Activated naive CD8-positive, alpha-beta T cell treated with anti-CD3 and anti-CD28 coated beads for 36 hours (primary cell): ENCODE measurements at places on chromosomes 13 and 19. TPM values are rescaled to one million over a fixed set of nuclear protein-coding genes. Genes with fewer than 3 reads are reported as not detected.

DNA sequence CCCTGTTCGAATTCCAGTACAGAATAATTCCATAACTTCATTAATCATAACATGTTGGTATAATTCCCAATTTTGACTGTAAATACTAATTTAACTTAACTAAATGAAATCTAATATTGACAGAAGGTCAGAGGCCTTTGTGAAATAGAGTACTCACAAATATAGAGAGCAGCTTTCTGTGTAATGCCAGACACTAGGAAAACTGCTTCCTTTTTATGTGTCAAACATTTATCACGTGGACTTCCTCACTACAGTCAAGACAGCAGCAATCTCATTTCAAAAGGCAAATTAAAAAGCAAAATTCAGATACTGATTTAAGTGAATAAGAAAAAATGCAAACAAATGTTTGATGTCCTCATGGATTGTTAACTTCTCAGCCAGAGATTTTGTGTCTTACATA, 13.1 kb downstream of the ITM2B start:
- no peak for DNase-seq

- DNase-seq: no peak
These were observed 86.3 kb downstream of the URI1 start for GRCh38 chr19:30028118-30028991.

GRCh38 chr19:40208602-40209001, 9.6 kb downstream of the TTC9B start:
- no peak for DNase-seq

- no peak for DNase-seq
These were observed 34.8 kb downstream of the FOXO1 start for GRCh38 chr13:40631605-40632004.

DNA sequence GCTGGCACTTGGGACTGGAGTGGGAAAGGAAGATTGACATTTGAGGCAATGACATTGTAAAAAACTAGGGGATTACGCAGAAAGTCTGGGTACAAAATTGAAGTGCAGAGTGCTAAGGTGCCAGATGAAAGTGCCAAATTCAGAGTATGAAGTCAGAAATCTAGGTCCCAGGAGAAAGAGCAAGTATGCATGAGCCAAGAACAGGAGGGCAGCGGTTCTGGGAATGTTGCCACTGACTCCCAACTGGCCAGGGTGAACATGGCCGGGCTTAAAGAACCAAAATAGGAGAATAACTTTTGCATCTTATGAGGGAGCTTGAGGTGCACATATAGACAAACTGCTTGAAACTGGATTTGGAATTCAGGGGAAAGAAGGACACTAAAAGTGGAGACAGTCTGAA, 495.8 kb upstream of the KLF12 start:
- DNase-seq: no peak

DNA sequence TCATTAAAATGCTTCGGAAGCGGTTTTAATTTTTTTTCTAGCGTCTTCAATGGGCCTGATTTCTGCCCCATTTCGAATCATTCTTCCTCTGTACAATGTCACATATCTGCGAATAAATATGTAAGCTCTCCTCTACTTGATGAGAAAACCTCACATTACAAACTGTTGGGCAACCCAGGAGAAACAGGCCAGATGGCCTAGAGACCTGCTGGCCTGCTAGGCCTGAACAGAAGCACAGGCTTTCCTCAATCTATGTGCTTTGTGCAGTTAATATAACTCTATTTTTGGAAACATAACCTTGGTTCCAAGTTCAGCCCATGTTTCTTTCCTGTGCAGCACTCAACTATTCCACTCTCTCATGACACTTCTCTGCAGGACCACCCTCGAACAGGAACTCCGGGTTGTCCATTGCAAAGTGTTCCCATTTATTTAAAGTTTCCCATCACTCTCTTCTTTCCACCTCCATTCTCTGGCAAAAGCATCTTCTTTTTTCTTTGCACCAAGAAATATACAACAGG, 42.0 kb downstream of the DCLK1 start:
- DNase-seq: no peak

Gene CCDC194
- total RNA-seq: 0.96 TPM
